ENCODE measurements at places on chromosomes 5 and 9.
A peak's percentile ranks its signal among the peaks of the same experiment; 100 is the strongest.

- no peak for DNase-seq
These were observed 256.5 kb upstream of the NFIL3 start for GRCh38 chr9:91680106-91680505.

- no peak for DNase-seq
These were observed 17.8 kb downstream of the MRPL36 start for GRCh38 chr5:1781726-1782384.

DNA sequence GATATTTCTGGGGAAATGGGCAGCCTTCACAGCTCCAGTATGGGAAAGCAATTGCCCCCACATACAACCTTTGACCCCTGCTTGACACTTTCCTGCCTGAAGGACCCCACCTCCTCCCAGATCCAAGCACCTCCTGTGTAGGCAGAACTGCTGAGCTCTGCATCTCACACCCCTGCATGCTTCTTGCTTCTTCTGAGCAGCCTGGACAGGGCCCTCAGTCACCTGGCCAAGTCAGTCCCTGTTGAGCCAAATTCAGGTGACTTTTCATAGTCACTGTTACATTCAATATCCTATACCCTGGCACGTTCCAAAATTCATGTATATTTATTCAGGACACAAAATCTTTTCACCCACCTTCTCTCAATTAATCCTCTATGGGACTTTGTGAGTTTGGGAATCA, 30.4 kb upstream of the CTSL start:
- no peak for DNase-seq

GRCh38 chr5:98905857-98906688, 22.7 kb downstream of the CHD1 start:
- DNase-seq, result no peak

DNA sequence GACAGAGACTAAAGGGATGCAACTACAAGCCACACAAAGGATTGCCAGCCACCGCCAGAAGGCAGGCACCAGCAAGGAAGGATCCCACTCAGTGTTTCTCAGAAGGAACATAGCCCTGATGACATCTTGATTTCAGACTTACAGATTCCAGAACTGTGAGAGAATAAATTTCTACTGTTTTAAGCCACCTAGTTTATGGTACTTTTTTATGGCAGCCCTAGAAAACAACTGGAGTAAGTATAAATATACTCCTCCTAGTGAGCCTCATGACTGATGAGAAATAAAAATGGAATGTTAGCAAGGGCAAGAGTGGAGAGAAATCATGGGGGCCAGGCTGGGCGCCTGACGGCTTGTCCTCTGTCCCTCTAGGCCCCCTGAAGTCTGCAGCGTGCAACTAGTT, 307.3 kb downstream of the PIK3R1 start:
- DNase-seq, result peak; percentile 44

DNA sequence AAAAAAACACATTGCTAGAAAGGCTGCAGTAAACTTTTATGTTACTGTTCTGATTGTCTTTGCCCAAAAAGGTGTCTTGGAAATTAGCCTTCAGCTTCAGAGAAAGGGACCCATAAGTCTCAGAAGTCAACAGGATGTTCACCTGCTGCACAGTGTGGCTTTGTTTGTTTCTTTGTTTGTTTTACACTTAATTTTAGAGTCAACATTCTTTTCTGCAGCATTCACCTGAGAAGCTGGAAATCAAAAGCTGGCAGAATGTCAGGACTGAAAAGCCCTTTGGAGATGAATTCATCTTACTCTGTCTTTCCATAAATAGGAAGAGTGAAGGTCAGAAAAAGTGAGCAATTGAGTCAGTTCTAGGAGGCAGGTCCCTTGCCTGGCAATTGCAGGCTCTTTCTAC, 170.0 kb downstream of the PAPPA start:
- DNase-seq, result no peak

GRCh38 chr9:111597852-111598732, 1.4 kb downstream of the PTGR1 start:
- DNase-seq, result peak; percentile 23

- DNase-seq, result no peak
These were observed 145.8 kb downstream of the TMC1 start for GRCh38 chr9:72667181-72667580.

GRCh38 chr5:119578937-119579336, 50.4 kb upstream of the FAM170A start:
- DNase-seq, result no peak

DNA sequence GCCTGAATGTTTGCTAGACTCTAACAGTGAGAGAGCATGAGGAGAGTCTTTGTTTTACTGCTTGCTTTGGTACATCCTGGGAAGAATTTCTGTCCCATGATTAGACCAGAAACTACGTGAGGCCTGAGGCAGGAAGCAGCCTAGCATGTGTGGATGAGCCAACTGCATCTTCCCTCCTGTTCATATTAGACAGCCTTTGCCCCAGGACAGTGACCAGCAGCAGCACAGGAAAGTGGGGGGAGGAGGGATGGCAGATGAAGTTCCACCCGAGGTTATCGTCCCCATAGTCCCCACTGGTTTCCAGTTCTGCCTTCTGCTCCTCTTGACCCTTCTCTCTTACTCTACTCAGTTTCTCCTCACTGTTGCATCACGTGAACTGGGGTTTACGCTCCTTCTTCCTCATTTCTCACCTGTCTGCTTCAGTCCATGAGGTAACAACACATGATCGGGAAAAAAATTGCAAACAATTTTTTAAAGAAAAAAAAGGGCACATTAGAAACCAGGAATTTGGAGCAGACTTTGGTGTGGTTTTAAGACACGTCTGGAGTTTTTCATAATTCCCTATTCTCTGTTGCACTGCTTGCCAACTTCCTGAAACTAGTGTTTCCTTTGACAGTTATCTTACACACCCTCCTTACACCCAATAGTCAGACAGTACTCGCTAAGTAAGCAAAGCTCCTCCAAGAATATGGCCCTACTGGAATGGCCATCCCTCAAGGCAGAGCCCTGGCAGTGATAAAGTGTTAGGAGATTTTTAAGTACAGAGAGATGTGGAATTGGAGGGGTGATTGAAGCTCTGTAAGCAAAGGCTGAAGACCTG, 84.1 kb downstream of the SNX18 start:
- DNase-seq, result no peak

DNA sequence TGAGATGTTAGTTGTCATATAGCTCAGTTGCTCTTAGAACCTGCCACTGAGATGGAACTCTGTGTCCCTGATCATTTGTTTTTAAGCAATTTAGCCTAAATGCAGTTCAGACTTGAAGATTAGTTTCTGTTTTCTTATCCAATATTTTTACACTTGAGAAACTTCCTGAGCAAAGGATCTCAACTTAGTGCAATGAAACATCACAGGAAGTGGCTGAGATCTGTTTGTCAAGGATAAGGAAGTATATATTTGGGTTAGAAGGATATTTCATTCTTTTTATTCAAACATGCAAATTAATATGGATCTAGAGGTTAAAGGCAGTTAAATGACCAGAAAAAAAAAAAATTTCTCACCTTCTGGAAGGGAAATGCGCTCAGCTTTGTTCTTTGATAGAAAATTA, 19.7 kb upstream of the F2R start:
- DNase-seq, result no peak

DNA sequence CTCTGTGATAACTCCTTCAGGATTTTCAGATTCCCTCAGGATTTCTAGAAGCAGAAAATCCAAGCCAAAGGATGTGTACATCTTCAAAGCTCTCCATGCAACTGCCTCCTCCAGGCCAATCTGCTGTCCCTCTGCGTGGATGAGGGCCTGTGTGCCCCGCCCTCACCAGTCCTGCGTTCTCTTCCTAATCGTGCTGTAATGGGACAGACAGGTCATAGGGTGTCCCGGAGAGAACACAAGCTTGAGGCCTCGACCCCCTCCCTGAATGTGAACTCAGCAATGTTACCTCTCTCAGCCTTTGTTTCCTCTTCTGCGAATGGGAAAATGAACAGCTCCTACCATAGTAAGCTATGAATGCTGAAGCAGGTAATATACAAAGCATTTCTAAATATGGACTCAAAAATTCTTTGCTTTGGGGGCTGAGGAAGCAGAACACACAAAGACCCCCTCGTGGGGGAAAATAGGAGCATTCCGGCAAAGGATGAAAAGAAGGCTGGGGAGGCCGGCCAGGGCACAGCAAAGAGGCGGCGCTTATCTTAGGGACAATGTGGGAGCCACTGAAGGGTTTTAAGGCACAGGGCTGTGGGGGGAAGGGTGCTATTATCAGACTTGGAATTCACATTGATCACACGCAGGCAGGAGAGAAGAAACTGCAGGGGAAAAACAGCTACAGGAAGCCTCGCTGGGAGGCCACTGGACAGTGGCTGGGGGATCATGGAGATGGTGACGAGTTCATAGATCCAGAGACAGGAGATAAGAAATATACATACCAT, 57.2 kb upstream of the FBXW11 start:
- no peak for DNase-seq

- DNase-seq, result no peak
These were observed 34.7 kb downstream of the GLT6D1 start for GRCh38 chr9:135604437-135605237.

DNA sequence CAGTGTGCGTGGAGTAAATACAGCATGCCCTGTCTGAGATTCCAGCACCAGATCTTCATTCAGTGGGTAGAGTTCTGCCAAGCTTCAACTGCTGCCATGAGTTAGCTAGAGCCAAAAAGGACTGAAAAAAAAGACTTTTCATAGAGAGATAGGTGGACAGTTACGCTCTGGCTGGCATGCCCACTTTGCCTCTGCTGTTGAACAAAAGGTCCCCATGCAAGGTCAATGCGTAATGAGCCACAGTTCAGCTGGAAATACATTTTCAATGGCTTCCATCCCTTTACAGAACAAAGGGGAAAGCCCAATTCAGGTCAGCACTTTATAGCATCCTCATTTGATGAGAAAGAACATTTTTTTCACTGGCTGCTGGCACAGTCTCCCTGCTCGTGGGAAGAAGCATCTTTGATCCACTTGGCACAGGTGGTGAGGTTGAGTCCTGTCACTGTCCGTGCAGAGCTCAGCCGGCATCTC, 86.9 kb upstream of the ERCC6L2 start:
- no peak for DNase-seq

DNA sequence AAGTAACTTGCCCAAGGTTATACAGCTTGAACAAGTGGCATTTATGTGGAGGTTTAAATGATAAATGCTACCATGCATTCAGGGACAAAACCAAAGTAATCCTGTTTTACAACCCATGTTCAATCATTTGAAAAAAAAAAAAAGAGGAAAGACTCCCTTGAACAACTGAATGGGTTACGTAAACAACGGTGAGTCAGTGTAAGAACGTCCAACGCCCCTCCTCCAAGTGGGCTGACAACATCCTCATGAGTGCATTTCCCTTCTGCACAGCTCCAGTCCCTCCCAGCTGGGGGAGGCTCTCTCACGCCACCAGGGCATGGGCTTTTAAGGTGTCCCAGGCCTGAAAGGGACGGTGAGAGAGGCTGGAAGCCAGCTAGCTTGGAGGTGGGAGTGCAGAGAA, 90.0 kb downstream of the PRRT1B start:
- peak; percentile 96 for DNase-seq

DNA sequence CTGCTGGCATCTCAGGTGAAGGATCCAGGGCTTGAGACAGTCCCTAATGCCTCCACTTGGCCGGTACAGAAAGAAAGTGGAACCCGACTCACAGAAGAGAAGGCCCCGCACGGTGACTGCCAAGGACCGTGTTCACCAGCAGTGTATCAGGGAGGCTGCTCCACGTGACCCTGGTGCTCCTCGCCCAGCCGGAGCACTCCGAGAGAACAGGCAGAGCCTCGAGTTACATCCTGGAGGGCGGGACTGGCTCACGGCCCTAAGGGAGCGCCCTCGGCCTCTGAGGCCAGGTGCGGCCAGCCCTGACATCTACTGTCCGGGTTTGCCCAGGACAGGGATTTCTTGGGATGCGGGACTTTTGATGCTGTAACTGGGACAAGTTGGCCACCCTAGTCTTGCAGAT, 104.0 kb upstream of the SARDH start:
- no peak for DNase-seq

- no peak for DNase-seq
These were observed 9.9 kb upstream of the NR4A3 start for GRCh38 chr9:99811598-99812383.

- no peak for DNase-seq
These were observed 6.0 kb downstream of the HDAC3 start for GRCh38 chr5:141630570-141631140.

GRCh38 chr5:68000805-68001204, 214.8 kb upstream of the PIK3R1 start:
- DNase-seq, result no peak

GRCh38 chr5:133331941-133332340, 280.1 kb downstream of the HSPA4 start:
- no peak for DNase-seq

- peak; percentile 74 for DNase-seq
These were observed 27.8 kb downstream of the ROPN1L start for GRCh38 chr5:10469253-10470050.

- no peak for DNase-seq
These were observed 57.6 kb downstream of the TMOD1 start for GRCh38 chr9:97559111-97559514.

- DNase-seq, result peak; percentile 52
These were observed 4.0 kb upstream of the PCDHGA1 start for GRCh38 chr5:141326088-141326854.

DNA sequence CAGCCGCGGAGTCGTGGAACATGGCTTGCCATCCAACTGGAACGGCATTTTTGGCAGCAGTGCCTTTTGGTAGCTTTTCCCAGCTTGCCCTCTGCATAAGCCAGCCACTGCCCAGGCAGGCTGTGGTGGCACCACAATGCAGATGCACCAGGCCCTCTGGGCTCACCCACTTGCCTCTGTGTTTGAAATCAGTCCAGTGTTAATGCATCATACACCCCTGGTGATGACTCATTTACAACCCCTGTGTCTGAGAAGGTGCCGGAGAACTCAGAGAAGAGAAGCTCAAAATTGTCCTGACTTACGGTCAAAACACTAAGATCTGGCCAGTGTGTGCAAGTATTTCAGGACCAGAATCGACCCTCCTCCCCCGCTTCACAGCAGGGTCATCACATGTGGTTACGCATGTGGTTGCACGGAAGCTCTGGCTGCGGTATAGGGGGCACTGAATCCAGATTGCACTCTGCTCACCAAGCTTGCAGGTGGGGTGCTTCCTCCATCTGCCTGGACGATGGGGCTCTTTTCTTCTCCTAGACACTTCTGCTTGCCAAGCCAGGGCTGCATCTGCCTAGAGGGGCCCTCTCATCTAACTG, 66.5 kb upstream of the SMIM15 start:
- DNase-seq, result no peak

DNA sequence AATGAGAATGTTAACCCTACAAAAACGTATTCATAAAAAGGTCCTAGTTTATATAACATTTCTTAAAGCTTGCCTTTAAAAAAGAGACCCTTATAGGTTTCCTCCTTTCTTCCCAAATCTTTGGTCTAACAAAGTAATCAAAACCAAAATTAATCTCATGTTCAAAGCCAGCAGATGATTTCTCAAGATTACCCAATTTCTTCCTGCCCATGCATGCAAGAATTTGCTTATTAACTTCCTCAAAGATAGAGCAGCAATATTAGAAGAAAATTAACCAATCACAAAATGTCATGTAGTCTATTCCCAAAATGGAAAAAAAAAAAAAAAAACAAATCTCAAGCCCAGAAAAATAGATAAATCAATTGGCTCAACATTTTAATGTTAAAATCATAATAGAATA, 114.9 kb downstream of the MLLT3 start:
- DNase-seq, result no peak

Data from GM04504 (cell line).